ENCODE measurements at places on chromosomes 2 and 18. TPM values are rescaled to one million over a fixed set of nuclear protein-coding genes. Genes with fewer than 3 reads are reported as not detected.

The CTDSP1 gene
- 128 TPM for polyA plus RNA-seq

The PRKAG3 gene
- not detected for polyA plus RNA-seq

The PCARE gene
- polyA plus RNA-seq: 0.03 TPM

DNA sequence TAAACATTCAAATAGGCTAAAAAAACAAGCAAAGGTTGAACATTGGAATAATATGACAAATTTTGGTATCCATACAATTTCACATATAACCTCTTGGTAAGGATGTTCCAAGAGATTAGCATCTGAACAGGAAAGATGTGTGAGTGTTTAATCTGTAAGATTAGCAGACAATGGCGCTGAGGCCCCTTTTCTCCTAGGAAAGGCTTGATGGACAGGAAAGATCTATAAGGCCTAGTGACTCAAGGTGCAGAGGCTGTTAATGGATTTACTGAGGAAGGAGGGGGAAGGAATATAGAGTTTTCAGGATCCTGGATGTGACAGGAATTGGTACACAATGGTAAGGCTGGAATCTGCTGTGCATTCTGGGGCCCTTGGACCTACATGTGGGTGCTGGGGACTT lies 48.1 kb upstream of the SMAD2 start:
- no peak for DNase-seq
